Right forelimb (tissue), 1 donor: ENCODE measurements at places on chromosomes 12 and 14.

DNA sequence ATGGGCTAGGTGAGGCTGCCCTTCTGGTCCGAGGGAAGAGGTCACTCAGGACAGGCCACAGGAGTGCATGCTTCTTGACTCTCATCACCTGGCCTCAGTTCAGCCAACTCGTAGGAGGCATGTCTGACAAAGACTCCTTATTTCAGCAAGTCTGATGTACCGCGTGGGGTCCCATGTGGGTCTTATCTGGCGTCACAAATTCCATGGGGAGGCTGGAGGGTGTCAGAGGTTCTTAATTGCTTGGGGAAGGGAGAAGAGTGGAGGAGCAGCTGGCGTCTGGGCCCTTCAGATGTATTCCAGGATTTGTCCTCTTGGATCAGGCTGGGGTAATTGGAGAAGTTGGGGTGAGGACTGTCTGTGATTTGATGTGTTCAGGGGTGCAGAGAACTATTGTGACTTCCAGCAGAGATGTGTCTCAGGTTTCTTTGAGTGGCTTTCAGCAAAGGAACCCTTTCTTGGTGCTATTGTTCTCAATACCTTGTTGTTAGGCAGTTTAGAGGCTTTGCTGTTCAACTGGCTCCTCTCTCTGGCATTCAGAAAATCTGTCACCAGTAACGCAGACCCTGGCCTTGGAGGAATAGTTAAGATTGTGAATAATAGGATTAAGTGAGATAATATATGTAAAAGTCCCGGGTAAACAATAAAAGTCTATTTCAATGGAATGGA is 60.1 kb downstream of the SUSD6 start:
- DNase-seq, result no peak

DNA sequence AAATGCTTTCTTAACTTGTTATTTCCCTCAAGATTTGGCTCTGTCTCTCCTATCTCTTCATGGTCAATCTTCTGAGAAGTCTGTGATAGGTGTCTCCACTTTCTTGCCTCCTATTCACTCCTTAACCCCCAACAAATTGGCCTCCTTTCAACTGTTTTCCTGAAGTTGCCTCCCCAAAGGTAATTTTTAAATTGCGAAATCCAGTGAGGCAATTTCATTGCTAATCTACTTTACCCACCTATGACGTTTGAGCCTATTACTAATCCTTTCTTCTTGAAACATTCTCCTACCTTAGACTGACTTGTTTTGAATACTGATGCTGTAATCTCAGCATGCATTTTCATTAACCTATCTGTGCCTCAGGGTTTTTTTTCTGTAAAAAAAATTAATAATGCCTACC is 6.0 kb upstream of the KCNH5 start:
- DNase-seq, result no peak

DNA sequence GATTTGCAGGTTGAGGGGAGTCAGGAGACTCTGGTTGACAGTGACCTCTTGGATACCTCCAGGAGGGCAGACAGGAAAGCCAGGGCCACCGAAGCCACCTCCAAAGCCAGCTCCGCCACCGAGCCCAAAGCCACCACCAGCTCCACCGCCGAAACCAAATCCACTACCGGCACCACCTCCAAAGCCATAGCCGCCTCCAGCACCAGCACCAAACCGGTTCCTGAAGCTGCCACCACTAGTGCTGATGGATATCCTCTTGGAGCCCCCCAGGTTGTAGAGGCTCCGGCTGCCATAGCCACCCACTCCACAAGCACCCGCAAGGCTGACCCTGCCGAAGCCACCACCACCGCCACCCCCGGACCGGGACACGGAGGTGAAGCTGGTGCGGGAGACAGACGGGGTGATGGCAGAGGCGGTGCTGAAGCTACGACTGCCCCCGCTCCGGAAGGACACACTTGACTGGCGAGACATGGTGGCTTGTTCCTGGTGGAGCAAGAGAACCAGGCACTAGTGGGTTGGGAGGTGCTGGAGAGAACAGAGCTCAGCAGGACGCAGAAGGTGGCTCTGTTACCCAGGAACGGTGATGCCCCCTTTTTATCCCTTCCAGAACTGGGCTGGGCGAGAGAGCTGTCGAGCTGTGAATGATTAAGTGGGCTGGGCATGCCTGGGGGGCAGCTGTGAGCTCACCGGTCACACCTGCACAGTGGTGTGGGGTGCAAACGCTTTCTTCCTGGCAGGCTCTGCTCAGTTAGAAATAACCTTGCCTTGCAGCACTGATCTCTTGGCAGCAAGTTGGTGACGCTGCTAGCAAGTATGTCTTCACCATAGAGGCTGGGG is at the start of gene KRT5:
TSS of gene KRT5 (minus strand) at position 569 of the 837 bp plus-strand sequence. CDS start at position 471, 98 bp downstream.
- peak; percentile 37 for DNase-seq

GRCh38 chr14:103118018-103118662 is 5.1 kb upstream of the TNFAIP2 start:
- peak; percentile 84 for DNase-seq

DNA sequence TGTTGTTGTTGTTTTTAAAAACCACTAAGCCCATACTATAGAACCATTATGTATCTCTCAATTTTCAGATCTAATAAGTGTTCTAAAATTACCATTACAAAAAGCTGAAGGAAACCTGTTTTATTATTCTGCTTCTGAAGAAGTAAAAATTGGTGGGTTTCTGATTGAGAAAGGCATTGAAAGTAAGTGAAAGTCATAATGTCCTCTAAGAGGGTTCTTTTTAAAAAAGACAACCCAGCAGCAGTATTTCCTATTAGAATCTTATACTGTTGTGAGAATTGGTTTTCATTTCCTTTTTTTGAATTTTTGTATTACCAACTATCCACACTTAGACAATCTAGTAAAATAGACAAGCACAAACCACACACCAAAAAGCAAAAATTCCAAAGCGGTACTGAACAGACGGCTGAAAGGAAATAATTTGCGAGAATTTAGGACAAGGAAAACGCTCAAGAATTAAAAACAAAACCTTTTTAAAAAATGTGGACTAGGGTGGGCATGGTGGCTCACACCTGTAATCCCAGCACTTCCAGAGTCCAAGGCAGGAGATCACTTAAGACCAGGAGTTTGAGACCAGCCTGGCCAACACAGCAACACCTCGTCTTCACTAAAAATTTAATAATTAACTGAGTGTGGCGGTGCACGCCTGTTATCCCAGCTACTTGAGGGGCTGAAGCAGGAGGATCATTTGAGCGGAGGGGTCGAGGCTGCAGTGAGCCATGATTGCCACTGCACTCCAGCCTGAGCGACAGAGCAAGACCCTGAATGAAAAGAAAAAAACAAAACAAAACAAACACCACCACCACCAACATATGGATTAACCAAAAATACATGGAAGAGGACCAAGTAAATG is 66.7 kb upstream of the AP4S1 start:
- DNase-seq, result no peak

GRCh38 chr12:22477894-22478287 is 66.5 kb downstream of the C2CD5 start:
- DNase-seq, result no peak

DNA sequence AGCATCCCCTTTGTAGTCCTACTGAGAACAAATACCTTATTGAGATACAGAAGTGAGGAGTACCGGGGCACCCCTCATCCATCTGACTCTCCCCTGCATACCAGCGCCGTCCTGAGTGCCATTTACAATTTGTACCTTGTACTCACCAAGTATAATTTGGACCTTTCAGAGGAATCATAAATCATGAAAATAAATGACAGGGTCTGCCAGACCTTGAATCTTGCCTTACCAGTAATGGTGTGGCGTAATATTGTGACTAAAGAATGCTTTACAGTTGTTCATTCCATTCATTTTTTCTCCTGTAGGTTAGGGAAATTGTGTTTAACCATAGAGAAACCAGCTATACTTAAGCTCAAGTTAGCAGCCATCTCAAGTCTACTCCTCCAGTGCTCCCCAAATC is 243.7 kb upstream of the RGS6 start:
- DNase-seq, result no peak

DNA sequence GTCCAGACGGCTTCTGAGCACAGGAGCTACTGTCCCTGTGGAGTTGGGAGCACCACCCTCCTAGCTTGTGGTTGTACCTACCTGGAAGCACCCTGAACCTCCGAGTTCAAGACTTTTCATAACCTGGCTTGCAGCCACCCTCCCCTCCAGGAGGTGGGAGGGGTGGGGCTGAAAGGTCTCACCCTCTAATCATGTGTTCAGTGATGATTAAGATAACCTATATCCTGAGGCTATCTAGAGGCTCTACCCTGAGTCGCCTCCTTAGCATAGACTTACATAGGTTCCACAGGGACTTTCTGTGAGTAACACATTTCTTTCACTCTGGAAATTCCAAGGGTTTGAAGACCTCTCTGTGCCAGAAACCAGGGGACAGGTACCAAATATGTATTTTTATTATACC is 146.5 kb downstream of the CFAP54 start:
- no peak for DNase-seq

GRCh38 chr12:104620837-104621531 is 164.2 kb downstream of the CHST11 start:
- DNase-seq, result no peak

DNA sequence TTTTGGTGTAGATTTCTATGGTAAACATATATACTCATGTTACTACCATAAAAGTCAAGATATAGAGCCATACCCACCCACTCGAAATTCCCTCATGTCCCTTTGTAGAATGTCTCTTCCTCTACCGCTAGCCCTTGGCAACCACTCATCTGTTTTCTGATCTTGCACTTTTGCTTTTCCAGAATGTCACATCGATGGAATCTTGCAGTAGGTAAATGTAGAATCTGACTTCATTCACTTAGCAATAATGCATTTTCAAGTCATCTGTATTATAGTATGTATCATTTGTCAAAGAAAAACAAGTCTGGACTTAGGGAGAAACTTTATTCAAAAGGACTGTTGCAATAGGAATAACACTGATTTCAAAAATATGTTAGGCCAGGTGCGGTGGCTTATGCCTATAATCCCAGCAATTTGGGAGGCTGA is 19.3 kb upstream of the CLEC2D start:
- no peak for DNase-seq
